ENCODE measurements at places on chromosomes 16 and 17.

- DNase-seq: no peak
Observed at GRCh38 chr17:57599271-57600045, 145.6 kb downstream of the CCDC182 start.

- no peak for DNase-seq
Observed at GRCh38 chr16:3096362-3096761, 2.7 kb downstream of the ZSCAN10 start.

DNA sequence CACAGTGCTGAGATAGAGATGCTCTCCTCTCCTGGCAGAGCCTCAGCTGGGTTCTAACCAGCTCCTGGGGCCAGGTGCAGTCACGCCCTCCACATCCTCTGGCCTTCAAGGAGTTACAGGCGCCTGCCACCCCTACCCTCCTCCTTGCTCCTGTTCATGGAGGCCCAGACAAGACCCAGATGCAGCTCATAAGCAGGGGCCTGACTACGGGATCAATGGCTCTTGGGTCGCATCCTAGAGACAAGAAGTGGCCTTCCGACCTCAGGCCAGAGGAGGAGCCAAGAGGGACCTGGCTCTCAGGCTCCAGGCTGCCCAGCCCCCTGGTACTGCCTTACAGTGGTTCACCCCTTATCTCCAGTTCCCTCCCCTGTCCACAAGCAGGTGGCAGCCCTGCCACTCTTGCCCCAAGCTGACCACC is 23.0 kb downstream of the ARHGAP27 start:
- DNase-seq: no peak

DNA sequence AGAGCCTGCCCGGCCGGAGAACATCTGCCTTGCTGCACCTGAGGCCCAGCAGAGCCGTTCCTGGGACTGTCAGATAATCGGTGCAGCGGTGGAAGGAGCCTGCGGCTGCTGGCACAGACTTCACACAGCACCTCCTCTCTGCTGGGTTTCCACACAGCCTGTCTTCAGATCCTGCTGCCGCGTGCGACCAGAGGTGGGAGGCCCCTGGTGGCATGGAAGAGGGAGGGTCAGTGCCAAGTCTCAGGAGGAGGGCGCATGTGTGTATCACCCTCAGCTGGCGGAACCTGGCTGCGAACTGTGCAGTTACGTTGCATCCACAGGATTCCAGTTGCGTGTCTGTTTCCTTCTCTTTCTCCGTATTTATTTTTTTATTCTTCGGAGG is 3.3 kb downstream of the CDK5R1 start:
- DNase-seq: peak; percentile 10

DNA sequence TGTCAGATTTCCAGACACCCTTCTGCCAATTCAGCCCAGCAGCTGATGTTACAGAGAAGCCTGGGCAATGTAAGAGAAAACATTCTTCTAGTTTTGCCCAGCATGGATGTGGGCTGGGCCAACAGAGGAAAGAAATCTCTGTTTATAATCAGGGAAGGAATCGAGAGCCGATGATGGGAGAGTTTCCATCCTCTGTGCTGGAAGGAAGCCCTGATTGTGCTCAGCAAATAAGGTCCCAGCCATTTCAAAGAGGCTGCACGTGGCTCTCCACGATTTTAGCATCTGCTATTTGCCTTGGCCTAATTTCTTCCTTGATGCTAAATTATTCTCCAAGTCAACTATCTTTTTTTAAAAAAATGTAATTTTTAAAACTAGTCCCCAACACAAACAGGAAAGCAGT is 70.0 kb downstream of the IRX6 start:
- no peak for DNase-seq

GRCh38 chr16:86508947-86509758 is 1.2 kb upstream of the FOXF1 start:
- DNase-seq: peak; percentile 12

DNA sequence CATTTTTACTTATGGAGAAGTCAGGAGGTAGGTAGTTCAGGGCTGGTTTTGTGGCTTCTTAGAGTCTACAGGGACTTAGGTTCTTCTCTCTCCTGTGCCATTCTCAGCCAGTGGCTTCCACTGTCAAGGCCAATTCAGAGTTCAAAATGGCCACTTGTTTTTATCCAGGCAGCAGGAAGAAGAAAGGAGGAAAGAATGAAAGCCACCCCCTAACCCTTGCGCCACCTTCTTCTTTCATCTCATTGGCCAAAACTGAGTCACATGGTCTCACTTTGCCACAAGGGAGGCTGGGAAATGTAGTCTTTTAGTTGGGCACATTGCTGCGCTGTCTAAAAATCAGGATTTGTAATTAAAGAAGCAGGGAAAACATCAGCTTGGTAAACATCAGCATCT is 60.8 kb upstream of the MED9 start:
- peak; percentile 93 for DNase-seq

DNA sequence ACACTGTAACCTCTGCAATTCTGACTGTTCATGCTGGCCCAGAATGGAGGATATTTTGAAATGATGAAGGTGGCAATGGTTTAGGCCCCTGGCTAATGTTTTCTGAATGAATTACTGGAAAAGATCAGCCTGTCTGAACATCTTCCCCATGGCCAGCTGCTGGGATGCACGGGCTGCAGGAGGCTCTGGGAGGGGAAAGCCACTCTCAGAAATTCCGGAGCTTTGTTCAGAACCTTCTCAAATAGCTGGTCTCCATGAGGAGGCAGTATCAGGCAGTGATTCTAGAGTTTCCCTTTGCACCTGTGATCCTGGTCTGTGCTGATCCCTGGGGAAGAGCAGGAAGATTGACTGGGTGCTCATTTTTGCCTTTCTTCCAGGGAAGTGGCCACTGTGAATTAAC is 5.0 kb downstream of the SLC6A2 start:
- DNase-seq: no peak

GRCh38 chr16:8614435-8615029 is 7.0 kb upstream of the METTL22 start:
- no peak for DNase-seq

- peak; percentile 14 for DNase-seq
Observed at GRCh38 chr16:47018223-47018891, 44.9 kb upstream of the DNAJA2 start.

DNA sequence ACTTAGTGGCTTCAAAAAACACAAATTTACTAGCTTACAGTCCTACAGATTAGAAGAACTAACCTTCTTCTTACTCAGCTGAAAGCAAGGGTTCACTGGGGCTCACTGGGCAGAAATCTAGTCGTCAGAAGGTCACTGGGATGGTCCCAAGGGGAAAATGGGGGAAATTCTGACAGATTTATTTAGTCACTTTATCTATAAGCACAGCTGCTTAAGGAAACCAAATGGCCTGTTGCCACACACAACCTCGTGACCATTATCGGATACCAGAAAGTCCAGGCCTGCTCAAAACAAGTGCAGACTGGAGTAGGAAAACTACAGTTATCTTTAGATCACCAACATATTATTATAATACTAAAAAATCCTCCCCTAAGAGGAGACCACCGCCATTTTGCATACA is 374.6 kb upstream of the ASIC2 start:
- no peak for DNase-seq

- DNase-seq: no peak
Observed at GRCh38 chr17:41352597-41353366, 2.2 kb upstream of the KRT33A start.

DNA sequence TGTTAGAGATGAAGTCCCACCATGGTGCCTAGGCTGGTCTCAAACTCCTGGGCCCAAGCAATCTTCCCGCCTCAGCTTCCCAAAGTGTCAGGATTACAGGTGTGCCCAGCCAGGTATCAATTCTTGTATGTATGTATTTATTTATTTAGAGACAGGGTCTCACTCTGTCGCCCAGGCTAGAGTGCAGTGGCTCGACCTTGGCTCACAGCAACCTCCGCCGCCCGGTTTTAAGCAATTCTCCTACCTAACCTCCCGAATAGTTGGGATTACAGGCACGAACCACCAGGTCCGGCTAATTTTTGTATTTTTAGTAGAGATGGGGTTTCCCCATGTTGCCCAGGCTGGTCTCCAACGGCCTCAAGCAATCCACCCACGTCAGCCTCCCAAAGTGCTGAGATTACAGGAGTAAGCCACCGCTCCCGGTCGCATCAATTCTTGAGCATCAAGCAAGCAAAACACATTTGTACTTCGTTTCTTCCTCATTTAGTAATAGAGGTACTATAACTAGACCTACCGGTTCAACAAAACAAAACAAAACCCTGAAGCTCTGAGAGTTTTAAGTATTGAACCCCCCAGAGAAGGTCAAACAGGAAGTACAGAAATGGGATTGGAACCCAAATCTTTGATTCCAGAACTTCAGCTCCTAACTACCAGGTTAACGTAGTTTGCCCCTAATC is 1.0 kb upstream of the ZNF500 start:
- no peak for DNase-seq

DNA sequence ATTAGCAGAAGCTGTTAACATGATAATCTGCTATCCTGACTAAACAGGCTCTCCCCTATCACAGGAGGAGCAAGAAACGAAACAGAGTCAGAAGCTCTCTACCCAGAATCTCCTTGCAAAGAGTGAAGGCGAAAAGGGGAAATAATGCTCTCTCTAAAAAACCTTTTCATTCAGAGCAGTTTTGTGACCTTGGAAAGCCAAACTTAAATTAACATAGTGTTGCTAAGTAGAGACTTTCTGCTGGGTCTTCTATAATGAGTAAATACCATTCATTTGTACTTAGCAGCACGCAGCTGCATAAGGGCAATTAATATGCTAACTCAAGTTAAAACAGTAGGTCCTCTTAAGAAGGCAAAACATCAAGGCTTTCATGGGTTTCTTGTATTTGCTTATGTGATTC is 101.7 kb upstream of the GPR139 start:
- DNase-seq: no peak

DNA sequence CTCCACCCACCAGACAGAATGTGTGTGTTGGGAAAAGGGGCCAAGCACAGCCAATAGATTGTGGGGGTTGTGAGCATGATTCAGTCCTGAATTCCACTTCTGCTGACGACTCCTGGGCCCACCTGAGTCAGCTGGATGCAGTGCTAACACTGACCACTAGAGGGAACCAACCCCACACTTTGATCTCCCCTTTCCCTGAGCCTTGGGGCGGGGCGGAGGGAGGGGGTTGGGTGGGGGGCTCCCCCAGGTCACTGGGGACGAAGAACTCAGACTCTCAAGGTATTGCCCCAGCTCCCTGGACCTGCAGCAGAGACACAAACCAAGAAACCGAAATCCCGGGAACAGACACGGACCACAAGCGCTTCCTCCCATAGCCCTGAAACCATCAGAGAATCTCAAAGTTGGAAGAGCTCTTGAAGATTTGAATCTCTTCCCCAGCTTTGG is 621 bp upstream of the CSHL1 start:
- DNase-seq: peak; percentile 17

- no peak for DNase-seq
Observed at GRCh38 chr16:27969574-27969973, 93.9 kb downstream of the GSG1L start.

GRCh38 chr17:4204710-4205173 is 59.0 kb downstream of the ANKFY1 start:
- DNase-seq: no peak

DNA sequence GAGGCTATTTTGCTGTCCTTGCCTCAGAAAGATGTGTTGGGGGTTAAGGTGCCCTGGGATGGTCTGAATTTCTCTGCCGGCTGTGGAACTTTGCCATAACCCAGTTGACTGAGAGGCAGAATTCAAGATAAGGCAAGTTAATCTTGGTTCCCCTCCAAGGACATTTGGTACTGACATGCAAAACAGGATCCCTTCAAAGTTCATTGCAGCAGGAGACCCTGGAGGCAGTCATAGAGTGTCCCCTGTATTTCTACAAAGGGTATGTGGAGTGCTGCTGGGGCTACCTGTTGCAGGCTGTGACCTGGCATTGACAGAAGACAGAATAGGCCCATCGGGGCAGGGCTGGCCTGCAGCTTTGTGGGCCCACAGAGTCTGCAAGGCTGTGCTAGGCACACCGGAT is 135.6 kb upstream of the IRX3 start:
- DNase-seq: no peak

GRCh38 chr17:49110509-49110908 is 22.1 kb upstream of the B4GALNT2 start:
- DNase-seq: no peak

GRCh38 chr17:77542551-77543490 is 402.1 kb downstream of the SEC14L1 start:
- peak; percentile 72 for DNase-seq

DNA sequence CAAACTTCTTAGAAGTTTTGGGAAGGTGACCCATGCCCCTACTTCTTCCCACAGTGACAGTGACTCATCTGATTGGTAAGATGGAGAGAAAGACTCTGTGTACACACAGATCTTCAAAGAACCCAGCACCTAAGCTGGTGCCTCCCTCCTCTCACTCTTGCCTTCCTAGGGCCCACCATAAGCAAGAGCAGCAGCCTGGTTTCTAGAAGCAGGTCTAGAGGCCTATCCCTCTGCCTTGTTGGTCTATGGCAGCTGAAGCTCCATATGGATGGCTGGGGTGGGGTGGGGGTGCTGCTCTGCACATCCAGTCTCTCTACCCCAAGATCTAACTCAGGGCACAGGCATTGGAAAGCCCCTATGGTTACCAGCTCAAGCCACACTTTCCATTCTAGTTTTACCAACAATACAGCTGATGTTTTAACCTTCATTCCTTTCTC is 47.5 kb downstream of the STAT3 start:
- no peak for DNase-seq

DNA sequence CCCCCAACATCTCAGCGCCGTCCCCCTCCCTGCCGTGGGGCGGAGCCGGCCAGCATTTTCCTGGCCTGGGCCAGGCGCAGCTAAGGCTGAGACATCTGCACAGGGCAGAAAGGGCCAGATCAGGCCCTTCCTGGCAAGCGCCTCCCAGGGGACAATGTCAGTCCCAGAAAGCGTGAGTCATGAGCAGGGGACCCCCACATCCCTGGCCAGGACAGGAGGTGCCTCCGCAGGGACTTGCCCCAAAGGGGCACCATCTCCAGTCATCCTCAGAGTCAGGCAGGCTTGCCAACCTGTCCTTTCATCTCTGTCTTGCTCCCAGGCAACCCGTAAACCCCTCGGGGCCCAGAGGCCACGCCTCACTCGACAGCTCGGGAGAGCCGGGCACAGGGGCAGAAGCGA is 43.2 kb downstream of the SOCS1 start:
- no peak for DNase-seq

GRCh38 chr16:88078111-88078775 is 127.0 kb downstream of the BANP start:
- DNase-seq: no peak

DNA sequence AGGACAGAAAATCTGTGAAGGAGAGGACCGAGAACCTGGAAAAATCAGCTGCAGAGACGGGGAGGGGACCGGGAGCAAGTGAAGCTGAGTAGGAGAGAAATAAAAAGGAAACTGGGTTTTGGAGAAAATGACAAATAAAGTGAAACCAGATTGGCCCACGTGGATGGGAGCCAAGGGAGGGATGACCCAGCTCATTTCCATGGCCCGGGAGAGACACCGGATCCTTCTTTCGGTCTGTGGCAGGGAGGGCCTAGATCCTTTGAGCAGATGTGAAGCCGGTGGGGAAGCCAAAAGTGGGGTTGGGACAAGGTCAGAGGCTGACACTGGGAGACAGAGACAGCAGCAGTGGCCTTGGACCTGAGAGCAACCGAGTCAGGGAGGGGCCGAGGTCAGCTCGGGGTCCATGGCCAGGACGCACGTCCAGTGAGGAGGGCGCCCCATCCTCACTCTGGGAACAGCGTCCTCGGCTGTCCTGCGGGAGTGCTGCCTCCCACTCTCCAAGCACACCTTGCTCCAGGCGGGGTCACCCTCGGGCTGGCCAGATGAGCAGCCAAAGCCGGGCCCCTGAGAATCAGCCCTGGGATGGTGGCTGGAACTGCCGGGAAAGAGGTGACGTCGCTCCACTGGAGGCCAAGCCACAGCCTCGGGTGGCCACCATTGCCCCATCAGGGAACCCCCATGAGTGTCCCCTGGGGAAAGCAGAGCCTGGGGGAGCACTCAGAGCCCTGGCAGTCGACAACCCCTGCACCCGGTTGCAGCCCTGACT is 50.8 kb upstream of the CDR2 start:
- DNase-seq: no peak

- DNase-seq: no peak
Observed at GRCh38 chr16:69040144-69040909, 65.1 kb upstream of the HAS3 start.

Measured in NCI-H748 treated with DMSO at 0.1 percent for 48 hours (cell line).